Ureter (tissue), 1 donor: ENCODE measurements at places on chromosomes 5 and 9. TPM values are rescaled to one million over a fixed set of nuclear protein-coding genes. Genes with fewer than 3 reads are reported as not detected.

ISL1 gene
- 0.49 TPM for total RNA-seq

DNA sequence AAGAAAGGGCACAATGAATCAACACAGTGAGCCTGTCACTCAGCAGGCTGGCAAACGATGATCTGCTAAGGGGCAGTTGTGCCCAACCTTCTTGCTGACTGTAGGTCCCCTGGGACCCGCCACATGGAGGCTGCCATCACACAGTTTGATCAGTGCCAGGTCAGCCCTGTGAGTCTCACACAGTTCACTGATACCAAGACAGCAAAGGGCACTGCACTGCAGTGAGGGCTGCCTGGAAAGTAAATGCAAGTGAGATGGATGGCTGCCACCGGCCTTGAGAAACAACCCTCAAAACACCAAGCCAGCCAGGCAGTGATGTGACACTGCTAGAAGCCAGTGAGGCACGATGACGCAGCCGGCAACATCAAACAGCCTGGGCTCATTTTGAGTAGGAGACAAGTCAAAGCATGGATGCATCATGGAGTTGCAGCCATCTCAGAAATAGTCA, 30.3 kb downstream of the FOXD1 start:
- no peak for DNase-seq

CCDC171 gene
- 4.5 TPM for total RNA-seq

EGFL7 gene
- 109 TPM for total RNA-seq

PTCD2 gene
- 17.0 TPM for total RNA-seq

GDA gene
- total RNA-seq = 6.6 TPM

EXD3 gene
- 43.0 TPM for total RNA-seq

- DNase-seq = no peak
Measured at GRCh38 chr5:133859073-133859472, 109.4 kb downstream of the C5orf15 start.

DNA sequence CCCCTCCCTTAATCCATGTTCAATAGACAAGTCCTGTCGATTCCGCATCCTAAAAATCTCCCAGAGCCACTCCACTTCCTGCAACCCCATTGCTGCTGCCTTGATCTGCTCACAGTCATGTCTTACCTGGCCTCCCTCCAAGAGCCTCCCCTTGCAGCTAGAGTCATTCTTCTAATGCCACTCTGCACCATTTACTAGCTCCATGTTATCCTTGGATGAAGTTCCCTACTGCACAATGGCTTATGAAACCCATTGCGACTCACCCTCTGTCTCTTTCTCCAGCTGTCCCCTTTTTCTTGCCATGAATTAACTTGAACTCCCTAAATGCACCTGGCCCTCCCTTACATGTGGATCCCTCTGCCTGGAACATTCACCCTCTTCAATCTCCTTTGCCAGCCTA, 39.5 kb downstream of the MEGF10 start:
- DNase-seq = no peak
